ENCODE measurements at places on chromosomes 13 and 19.
A peak's percentile ranks its signal among the peaks of the same experiment; 100 is the strongest.

DNA sequence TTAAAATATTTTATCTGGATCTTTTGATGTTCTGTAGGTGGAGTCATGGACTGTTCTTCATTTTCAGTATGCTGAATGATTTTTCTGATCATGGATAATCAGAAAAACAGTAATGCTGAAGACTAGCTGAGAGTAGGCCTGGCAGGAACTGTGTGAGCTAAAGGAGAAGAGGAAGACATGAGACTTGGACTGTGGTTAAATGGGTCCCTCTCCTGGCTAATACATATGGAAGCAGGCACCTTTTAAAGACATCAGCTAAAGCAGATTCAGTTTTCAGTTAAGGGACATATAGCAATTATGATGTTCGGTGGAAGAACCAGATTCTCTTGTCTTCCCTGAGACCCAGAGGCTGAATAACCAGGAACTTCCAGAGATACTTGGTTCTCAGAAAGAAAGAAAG lies 169.4 kb downstream of the OLFM4 start:
- H3K4me1 ChIP-seq, result no peaks in the 10 kb centered on the region
- H3K27ac ChIP-seq, result no peak overlapping the region
- no peaks in the 10 kb centered on the region for H3K36me3 ChIP-seq
- peaks cover 40% of the 10 kb centered on the region for H3K27me3 ChIP-seq
- DNase-seq, result peak; percentile 46

GRCh38 chr13:43572656-43573360 lies 214.0 kb downstream of the ENOX1 start:
- no peak overlapping the region for H3K27ac ChIP-seq
- H3K4me1 ChIP-seq, result peaks cover 6% of the 10 kb centered on the region
- no peak overlapping the region for H3K4me3 ChIP-seq
- DNase-seq, result no peak
- H3K27me3 ChIP-seq, result no peaks in the 10 kb centered on the region

DNA sequence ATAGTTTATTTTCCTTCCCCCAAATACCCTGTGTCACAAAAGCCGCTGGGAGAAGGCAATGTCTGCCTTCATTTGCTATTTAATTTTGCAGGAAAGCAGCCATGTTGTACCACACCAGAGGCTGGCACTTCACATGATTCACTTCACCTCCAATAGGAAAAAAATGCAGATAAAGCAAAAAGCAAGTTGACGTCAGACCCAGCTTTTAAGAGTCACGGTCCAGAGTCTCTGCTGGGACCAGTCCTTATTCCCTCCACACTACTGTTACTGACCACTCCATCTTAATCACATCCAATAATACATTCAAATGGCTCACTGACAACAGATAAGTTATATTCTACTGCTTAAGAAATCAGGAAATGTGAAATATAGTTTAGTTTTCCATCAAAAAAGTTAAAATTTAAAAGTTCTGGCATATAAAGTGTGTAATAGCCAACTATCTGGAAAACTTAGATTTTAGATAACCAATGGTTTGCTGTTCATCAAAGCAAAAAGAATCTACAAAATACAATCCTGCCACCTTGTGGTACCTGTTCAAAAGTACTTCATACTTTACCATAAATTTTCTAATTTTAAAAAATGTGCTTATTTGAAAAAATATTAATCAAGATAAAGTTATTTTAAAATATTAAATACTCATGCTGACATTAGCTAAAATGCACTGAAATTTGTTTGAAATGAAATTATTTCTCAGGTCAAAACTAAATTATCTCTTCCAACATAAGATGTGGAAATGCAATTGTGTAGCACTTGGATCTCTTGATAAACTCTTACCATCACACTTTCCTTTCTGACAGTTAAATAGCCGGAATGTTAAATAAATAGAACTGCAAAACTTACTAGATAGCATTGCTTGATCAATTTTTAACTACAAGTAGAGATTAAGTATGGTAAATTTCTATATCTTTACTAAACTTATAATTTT lies 97.3 kb downstream of the SERP2 start:
- no peaks in the 10 kb centered on the region for H3K27me3 ChIP-seq
- no peaks in the 10 kb centered on the region for H3K36me3 ChIP-seq
- peak; percentile 44 for DNase-seq
- H3K4me3 ChIP-seq, result no peak overlapping the region

GRCh38 chr13:112842343-112842856 lies 126.6 kb upstream of the MCF2L start:
- H3K27ac ChIP-seq, result 0 out of 2 replicates have a peak overlapping the region, but pooled peaks have one; percentile 4
- no peaks in the 10 kb centered on the region for H3K4me1 ChIP-seq
- H3K4me3 ChIP-seq, result no peak overlapping the region
- H3K36me3 ChIP-seq, result no peaks in the 10 kb centered on the region
- peak; percentile 32 for DNase-seq
- no peaks in the 10 kb centered on the region for H3K27me3 ChIP-seq

- H3K27ac ChIP-seq, result no peak overlapping the region
- peaks cover 3% of the 10 kb centered on the region for H3K36me3 ChIP-seq
- H3K27me3 ChIP-seq, result no peaks in the 10 kb centered on the region
- no peaks in the 10 kb centered on the region for H3K4me1 ChIP-seq
- no peak overlapping the region for H3K4me3 ChIP-seq
Measured at GRCh38 chr19:14160017-14160703, 23.8 kb upstream of the ASF1B start.

DNA sequence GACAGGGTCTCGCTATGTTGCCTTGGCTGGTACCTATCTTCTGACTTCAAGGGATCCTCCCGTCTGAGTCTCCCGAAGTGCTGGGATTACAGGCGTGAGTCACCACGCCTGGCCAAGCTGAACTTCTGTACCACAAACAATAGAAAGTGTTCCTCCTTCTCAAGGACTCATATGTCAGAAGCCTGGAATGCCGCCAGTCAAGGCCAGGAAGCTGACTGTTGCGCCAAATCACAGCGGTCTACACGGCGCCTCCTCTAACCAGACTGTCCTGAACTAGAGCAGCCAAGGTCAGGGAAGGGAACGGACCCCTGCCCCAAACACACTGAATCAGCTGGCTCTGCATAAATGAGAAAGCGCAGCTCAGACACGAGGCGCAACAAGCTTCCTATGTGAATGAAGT lies 14.6 kb downstream of the RAB20 start:
- H3K36me3 ChIP-seq, result 0 out of 2 replicates have a peak, but pooled peaks cover 6% of the 10 kb centered on the region
- no peaks in the 10 kb centered on the region for H3K4me1 ChIP-seq
- DNase-seq, result no peak
- H3K27ac ChIP-seq, result no peak overlapping the region
- no peaks in the 10 kb centered on the region for H3K27me3 ChIP-seq

GRCh38 chr13:51311957-51312520 lies 27.5 kb upstream of the SERPINE3 start:
- H3K4me3 ChIP-seq, result no peak overlapping the region
- H3K27me3 ChIP-seq, result no peaks in the 10 kb centered on the region
- no peak overlapping the region for H3K27ac ChIP-seq
- H3K4me1 ChIP-seq, result peaks cover 25% of the 10 kb centered on the region

- H3K4me1 ChIP-seq, result no peaks in the 10 kb centered on the region
- no peak overlapping the region for H3K27ac ChIP-seq
- DNase-seq, result peak; percentile 16
- no peaks in the 10 kb centered on the region for H3K36me3 ChIP-seq
- no peaks in the 10 kb centered on the region for H3K27me3 ChIP-seq
Measured at GRCh38 chr13:64154514-64154913, 2738.9 kb upstream of the PCDH20 start.

DNA sequence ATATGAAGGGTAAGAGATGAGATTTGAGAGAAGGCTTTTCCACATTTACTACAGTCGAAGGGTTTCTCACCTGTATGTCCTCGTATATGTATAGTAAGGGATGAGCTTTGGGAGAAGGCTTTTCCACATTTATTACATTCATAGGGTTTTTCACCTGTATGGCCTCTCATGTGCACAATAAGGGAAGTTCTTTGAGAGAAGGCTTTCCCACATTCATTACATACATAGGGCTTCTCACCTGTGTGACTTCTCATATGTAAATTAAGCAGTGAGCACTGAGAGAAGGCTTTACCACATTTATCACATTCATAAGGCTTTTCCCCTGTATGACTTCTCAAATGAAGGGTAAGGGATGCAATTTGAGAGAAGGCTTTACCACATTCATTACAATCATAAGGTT lies 41.8 kb downstream of the ZNF527 start:
- H3K4me1 ChIP-seq, result no peaks in the 10 kb centered on the region
- no peak overlapping the region for H3K4me3 ChIP-seq
- peaks cover 53% of the 10 kb centered on the region for H3K36me3 ChIP-seq
- DNase-seq, result no peak
- no peaks in the 10 kb centered on the region for H3K27me3 ChIP-seq
- H3K27ac ChIP-seq, result no peak overlapping the region

DNA sequence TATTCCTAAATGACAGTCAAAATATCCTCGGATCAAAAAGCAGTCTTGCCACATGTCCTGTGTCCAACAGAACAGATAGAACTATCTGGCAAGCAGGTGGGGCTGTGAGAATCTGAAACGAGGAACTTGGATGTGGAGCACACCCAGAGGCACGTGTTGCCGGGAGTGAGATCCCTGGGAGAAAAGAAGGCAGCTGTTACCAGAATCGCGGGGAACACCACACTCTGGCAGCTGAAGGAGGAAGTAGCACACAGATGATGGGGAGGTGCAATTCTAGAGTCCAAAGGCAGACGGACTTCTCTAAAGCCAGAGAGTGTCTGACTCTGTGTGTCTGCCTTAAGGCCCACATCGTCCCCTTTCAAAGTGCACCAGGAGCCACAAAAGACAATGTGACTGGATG lies 22.3 kb downstream of the SLC7A1 start:
- peaks cover 59% of the 10 kb centered on the region for H3K4me1 ChIP-seq
- H3K27me3 ChIP-seq, result no peaks in the 10 kb centered on the region
- H3K4me3 ChIP-seq, result no peak overlapping the region
- no peaks in the 10 kb centered on the region for H3K36me3 ChIP-seq
- DNase-seq, result no peak

DNA sequence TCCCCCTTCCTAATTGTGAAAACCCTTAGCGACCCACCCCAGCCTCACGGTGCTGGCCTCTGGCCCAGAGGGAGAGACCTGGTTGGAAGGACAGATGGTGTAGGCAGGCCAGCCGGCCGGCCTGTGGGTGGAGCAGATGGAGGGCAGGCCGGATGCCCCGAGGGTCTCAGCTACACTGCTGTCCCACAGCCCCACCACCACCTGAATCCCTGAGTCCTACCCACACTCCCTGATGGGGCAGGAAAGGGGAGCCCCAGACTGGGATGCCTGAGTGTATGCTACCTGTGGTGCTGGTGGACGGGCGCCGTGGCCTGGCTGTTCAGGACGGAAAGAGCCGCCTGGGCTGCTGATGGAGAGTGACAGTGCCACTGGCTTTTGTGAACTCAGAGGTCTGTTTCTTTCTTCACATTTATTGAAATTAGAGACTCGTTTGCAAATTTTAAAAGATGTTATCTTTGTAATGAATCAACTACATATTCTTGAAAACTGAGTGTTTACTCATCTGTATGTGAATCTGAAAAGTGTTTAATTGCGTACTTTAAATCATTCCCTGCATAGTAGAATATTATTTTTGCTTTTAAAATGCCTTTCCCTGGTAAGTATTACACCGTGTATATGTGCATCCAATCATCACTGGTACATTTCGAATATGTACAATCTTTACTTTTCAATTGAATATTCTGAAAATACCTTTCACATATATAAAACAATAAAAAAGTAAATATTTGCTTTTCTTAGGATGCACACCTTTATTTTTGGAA lies 35.7 kb downstream of the TFDP1 start:
- H3K36me3 ChIP-seq, result no peaks in the 10 kb centered on the region
- 0 out of 2 replicates have a peak overlapping the region, but pooled peaks have one; percentile 69 for H3K27ac ChIP-seq
- H3K4me1 ChIP-seq, result peaks cover 10% of the 10 kb centered on the region

GRCh38 chr19:5115771-5116202 lies 146.9 kb downstream of the KDM4B start:
- H3K27me3 ChIP-seq, result no peaks in the 10 kb centered on the region
- DNase-seq, result no peak

GRCh38 chr13:74203576-74203975 lies 69.4 kb upstream of the KLF12 start:
- H3K4me1 ChIP-seq, result no peaks in the 10 kb centered on the region
- no peaks in the 10 kb centered on the region for H3K27me3 ChIP-seq
- H3K4me3 ChIP-seq, result no peak overlapping the region
- H3K36me3 ChIP-seq, result no peaks in the 10 kb centered on the region

GRCh38 chr13:112603641-112604225 lies 15.8 kb upstream of the TUBGCP3 start:
- no peak for DNase-seq
- H3K27me3 ChIP-seq, result peaks cover 5% of the 10 kb centered on the region
- no peak overlapping the region for H3K4me3 ChIP-seq
- no peaks in the 10 kb centered on the region for H3K4me1 ChIP-seq

DNA sequence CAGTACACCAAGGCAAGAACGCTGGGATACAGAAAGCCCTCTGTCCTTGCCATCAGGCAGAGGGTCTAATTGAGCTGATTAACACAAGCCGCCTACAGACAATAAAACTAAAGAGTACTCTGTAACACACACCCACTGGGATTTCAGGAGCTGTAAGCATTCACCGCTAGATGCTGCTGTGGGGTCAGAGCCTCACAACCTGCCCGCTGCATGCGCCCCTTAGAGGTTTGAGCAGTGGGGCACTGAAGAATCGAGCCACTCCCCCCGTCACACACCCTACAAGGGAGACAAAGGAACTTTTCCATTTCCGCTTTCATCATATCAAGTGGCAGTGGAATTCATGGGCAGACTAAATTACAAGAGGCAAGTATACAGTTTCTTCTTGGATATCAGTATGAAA lies 1080.6 kb downstream of the PCDH17 start:
- peak; percentile 74 for DNase-seq
- H3K27ac ChIP-seq, result no peak overlapping the region
- H3K4me3 ChIP-seq, result no peak overlapping the region
- H3K36me3 ChIP-seq, result peaks cover 14% of the 10 kb centered on the region
- H3K27me3 ChIP-seq, result no peaks in the 10 kb centered on the region

GRCh38 chr13:113980489-113981064 lies 6.7 kb upstream of the C13orf46 start:
- no peak overlapping the region for H3K27ac ChIP-seq
- no peak for DNase-seq
- no peaks in the 10 kb centered on the region for H3K36me3 ChIP-seq
- no peak overlapping the region for H3K4me3 ChIP-seq
- H3K4me1 ChIP-seq, result no peaks in the 10 kb centered on the region

- no peak for DNase-seq
- H3K27ac ChIP-seq, result no peak overlapping the region
- peaks cover 4% of the 10 kb centered on the region for H3K4me1 ChIP-seq
- H3K27me3 ChIP-seq, result peaks cover 29% of the 10 kb centered on the region
- peaks cover 7% of the 10 kb centered on the region for H3K36me3 ChIP-seq
Measured at GRCh38 chr13:19606152-19606551, 27.3 kb upstream of the MPHOSPH8 start.

Measured in GM23338 (cell line).